ENCODE measurements at places on chromosomes 11 and 22.

DNA sequence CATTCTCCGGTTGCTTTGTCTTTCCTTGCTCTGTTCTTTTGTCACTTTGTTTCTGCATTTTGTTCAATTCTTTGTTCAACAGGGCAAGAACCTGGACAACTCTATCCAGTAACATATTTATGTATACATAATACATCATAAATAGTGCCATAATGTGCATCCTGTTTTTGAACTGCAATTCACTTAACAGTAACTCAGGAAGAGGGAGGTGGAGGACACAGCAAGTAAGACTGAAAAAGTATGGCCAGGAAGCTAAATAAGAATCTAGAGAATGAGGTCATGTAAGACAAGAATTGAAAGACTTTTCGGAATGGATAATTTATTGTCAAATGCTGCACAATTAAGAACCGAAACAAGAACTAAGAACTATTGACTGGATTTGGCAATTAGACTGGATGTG, 29.2 kb upstream of the CHORDC1 start:
- DNase-seq = no peak

GRCh38 chr11:128643661-128644317, 50.1 kb upstream of the FLI1 start:
- no peak for DNase-seq

DNA sequence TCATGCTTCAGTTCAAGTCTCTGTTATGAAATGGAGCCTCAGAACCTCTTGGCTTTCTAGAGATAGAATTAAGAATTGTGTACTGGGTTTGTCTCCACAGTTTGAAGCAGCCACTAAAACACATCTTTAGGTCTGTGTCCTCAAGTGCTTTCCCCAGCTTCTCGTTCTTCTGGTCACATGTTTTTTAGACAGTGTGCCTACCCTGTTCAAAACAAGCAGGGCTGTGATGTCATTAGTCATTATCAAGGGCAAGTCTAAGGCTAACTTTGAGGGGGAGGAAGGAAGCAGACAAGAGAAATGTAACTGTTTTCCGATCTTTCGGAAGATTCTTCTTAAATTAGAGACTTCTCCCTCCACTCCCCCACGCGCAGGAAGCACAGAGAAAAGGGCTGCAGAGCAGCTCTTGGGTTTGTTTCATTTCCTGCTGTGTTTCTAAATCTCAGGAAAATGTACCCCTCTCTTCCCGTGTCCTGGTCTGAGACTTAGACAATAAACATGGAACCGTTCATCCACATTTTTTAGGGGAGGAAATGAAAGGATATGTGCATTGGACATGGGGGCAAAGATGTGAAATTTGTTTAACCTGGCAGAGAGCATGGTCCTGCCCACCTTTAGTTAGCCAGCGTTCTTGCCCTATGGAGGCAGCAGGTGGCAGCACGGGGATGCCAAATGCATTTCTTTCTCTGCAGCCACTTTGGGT, 3.1 kb downstream of the AKIP1 start:
- peak; percentile 52 for DNase-seq

DNA sequence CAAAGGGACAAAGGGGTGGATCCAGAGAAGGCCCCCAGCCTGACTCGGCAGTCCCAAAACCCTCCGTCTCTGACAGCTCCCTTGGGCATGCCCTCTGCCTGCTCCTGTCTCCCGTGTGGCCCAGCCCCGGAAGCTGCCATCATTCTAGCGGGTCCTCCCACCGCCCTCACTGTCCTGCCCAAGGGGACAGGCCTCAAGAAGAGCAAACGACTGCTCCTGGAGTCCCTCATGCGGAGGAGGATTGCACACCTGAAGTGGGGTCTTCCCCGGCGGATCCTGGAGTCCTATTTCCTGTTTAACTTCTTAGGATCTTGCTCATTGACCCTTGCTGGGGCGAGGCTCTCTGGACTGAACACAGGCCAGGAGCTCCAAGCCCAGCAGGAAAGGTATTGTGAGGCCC, 2.6 kb upstream of the MEI1 start:
- DNase-seq = no peak

DNA sequence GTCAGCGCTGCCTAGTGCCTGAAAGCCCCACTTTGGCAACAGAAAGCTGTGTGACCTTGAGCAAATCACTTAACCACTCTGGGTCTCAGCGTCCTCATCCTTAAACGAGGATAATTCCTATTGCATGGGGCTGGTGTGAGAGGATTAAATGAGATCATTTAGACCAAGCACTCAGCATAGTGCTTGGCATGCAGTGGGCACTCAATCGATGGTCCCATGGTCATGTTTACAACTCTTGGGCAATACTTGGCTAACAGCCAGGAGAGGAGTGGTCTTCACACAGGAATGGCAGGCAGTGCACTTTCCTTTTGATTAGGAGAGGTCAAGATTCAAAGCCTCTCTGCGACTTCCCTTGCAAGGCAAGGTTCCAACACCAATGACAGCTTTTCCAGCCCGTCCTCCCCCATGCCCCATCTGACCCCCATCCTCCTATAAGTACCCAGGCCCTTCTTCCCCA, 14.1 kb downstream of the TNKS1BP1 start:
- DNase-seq = no peak

GRCh38 chr11:46738887-46739286, 19.9 kb downstream of the F2 start:
- no peak for DNase-seq

GRCh38 chr11:35083431-35084238, 55.3 kb upstream of the CD44 start:
- DNase-seq = peak; percentile 86

DNA sequence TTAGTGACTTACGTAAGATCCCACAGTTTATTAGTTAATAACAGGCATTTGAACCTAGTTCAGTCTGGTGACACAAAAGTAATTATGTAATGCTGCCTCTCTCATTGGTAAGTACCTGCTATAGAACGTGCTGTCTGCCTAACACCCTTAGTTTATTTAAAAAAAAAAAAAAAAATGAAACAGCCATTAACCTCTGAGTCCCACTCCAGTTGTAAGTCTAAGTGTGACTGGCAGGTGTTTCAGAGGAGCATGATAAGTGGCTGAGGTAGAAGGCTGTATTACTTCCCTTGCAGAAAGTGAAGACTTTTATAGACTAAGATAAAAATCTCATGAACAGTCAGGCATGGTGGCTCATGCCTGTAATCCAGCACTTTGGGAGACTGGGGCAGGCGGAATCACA, 140.5 kb downstream of the TRIM44 start:
- no peak for DNase-seq

DNA sequence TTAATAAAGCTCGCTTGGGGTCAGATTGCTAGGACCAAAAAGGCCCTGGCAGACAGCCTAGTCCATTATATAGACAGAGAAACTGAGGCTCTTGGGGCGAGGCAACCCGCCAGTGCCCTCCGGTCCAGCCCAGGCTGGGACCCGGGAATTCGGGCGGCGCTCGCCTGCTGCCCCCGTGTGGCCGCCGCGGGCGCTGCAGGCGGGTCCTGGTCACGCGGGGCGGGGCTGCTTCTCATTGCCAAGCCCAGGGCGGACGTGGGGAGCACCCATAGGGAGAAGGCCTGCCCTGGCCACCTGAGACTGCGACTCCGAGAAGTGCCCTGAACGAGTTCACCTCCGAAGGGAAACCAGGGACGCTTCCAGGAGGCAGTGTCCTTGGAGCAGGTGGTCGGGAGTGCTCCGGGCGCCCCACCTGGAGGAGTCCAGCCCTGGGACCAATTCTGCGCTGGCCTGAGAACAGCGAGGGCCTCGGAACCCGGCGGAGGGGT, 36.0 kb upstream of the CSNK1E start:
- peak; percentile 71 for DNase-seq

- no peak for DNase-seq
These were observed 465.5 kb downstream of the GUCY1A2 start for GRCh38 chr11:106552694-106553203.

- no peak for DNase-seq
These were observed 58.6 kb upstream of the CCT8L2 start for GRCh38 chr22:16651217-16651616.

DNA sequence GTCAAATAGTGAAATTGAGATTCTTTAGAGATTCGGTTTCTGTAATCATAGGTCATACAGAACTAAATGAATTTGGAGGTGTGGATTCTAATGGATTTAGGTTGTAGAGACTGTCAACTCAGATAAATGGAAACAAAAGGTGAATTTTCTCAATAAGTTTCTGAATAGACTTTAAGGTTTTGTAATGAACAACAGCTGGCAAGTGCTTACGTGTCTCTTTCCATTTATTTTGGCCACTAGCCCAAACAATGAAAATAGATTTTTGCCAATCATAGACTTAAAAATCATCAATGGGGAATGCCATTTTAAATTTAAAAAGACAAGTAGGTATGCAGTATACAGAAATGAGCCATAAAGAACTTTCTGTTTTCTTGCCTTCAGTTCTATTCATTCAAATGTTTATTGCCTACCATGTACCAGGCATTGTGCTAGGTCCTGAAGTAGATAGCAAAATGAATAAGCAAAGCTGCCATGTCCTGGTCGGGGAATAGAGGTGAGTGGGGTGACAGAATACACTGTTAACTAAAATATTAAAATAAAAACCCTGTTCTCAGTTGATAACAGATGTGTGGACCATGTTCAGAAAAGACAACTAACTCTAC, 16.9 kb upstream of the TMEM135 start:
- no peak for DNase-seq

DNA sequence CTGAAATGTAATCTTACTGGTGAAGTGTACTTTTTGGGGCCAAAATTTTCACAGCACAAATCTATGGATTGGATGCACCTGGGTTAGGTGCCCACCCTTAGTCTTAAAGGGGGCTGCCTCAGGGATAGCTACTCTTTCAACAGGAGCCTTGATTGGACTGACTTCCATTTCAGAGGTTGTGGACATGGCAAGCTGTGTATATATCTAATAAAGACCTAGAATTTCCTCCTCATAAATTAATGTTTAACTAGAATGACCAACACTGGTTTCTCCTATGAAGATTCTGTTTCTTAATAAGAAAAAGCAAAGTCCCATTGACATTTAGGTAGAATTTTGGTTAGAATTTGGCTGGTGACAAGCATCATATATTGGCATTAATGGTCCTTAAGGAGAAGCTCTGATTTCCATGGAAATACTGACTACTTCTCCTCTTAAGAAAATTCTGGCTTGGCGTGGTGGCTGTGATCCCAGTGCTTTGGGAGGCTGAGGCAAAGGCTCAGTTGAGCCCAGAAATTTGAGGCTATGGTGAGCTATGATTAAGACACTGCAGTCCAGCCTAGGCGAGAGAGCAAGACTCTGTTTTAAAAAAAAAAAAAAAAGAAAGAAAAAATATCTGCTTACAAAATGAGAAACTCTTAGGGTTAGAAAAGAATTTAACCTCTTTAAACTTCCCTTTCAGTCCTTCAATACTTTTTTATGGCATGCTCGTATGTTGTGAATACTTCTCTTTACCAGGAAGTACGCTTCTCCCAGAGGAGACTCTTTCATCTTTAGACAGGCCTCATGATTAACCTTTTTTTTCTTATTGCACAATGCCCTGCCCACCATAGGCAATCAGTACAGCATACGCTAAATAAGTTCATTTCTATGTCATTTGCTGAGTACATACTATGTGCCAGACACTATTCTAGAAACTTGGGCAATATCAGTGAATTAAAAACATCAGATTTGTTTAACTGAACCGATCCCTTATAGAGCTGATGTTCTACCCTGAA, 77.2 kb downstream of the PRR5L start:
- no peak for DNase-seq

DNA sequence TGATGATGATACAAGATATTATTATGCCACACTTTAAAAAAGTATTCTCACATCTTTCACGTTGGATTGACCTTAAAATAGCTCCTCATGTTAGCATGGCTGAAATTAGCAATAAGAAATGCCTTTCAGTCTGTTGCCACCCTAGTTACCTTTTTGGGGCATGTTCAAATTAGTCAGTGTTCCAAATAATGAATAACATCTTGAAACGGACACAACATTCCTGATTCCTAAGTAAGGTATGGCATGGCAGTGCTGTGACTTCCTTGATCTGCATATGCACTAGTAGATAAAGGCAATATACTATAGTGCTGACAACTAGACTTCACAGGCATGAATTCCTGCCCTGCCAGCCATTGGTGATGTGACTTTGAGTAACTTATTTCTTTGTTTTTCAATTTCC, 914.5 kb downstream of the METTL15 start:
- DNase-seq = no peak

GRCh38 chr11:127627629-127628457, 627.3 kb upstream of the KIRREL3 start:
- DNase-seq = no peak

GRCh38 chr11:87290304-87290922, 252.7 kb downstream of the TMEM135 start:
- DNase-seq = peak; percentile 63

GRCh38 chr22:27022274-27022895, 365.0 kb downstream of the MIAT start:
- no peak for DNase-seq

DNA sequence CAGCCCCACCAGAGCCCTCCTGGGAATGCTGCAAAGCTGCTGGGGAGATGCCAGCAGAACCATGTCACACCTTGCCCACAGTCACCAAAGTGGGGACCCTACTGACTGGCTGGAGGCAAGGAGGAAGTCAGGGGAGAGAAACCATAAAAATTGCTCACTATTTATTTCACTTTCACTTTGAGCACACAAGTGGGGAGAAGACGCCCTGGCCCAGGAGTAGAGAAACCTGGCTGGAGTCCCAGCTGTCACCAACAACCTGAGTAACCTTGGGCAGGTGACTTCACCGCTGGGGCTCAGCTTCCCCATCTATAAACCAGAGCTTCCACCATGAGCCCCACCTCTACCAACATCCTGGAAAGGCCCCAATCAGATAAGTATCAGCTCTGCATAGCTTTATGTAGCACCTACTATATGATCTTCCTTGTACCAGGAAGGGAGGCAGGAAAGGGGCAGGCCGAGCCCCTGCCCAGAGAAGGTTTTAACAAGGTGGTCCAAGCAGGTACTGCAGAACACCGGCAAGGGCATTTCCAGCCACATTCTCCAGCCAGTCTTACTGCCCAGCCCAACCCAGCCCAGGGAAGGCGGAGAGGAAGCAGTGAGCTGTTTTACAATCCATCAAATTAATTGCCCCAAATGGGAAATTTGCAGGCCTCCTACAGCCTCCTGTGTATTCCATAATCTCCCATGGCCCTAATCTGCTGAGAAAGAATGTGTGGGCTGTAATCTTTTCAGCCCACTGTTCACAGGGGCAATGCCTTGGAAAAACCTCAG, 27.6 kb downstream of the PLEKHA7 start:
- peak; percentile 66 for DNase-seq

GRCh38 chr22:27267145-27267544, 534.4 kb downstream of the MN1 start:
- DNase-seq = no peak

Data from CD4-positive, alpha-beta T cell treated with Interleukin-21 for 1 hour (primary cell).